ENCODE measurements at places on chromosomes 1 and 21.
A peak's percentile ranks its signal among the peaks of the same experiment; 100 is the strongest.

DNA sequence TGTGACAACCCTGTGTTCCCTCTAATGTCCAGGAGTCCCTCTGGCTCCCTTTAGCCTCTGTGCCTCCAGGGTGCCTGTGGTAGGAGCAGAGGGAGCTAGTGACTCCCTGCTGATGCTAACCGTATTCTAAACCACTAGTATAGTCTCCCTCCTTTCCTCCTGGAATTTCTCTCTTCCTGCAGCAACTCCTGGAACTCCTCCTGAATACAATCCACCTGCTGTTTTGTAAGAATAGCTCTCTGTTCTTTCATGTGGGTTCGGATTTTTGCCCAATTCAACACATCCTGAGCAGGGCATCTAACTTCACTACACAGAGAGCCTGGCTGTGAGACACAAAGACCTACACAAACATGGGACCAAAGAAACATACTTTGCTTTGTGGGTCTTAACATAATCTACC, 107.9 kb downstream of the RUNX1 start:
- DNase-seq, result no peak

- no peak for DNase-seq
These were observed 5.0 kb downstream of the RAP1GAP start for GRCh38 chr1:21663951-21664805.

DNA sequence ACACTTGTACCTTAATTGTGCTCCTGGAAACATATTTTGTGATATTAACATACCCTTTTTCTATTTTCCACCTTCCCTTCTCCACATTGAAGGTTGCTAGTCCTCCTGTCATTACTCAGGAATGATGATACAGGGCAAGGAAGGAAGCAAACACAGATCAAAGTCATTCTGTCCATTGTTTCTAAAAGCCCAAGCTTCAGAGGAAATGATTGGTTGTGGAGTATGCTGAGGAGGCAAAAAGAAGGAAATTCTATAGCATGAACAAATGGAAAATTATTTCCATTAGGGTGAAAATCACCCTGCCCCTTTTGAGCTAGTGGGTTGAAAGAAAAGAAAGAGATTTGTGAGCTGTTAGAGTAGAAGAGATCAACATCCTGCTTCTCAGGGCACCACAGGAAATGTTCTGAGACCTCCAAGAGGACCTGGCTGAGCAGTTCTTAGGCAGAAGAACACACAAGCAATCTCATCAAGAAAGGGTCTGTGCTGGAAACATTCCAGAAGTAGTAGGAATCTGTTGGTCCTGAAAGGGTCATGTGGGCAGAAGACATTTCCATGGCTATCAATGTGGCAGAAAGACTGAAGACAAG, 29.0 kb upstream of the PRRX1 start:
- DNase-seq, result no peak

DNA sequence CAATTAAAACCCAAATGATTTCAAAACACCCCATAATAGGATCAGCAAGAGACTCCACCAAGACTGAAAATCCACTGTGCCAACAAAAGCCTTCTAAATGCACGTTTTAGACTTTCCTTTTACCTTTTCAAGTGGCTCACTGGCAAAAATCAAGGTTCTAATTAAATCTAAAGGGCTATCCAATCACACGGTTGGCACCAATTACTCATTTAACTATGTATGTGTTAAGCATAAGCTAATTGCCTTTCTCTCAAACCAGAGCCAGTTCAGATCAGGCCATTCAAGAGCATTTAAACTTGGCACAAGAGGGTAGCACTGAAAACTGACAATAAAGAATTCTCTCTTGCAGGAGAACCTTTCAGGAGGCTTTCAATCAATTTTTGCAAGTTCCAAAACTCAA, 139.5 kb downstream of the RGS7 start:
- DNase-seq, result no peak

DNA sequence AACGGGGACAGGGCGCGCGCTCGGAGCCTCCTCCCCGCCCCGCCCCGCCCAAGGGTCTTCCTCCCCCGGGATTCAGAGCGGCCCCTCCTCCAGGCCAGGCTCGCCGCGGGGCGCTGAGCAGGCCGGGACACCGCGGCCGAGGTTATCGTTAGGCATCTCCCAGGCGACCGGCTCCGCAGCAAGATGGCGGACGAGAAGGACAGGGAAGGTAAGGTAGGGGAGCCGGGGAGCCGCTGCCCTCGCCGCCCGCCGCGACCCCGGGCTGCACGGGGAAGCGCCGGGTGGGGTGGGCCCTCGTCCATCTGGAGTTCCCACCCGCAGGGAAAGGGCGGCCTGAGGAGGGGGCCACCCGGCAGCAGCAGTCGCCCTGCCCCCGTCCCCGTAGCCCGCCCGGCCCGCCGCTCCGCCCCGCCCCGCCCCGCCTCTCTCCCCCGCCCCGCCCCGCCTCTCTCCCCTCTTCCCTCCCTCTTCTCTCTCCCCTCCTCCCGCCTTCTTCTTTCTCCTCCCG, 105.9 kb upstream of the HNRNPU start:
- DNase-seq, result peak; percentile 53

GRCh38 chr21:35197191-35197590, 148.1 kb upstream of the RUNX1 start:
- DNase-seq, result no peak

DNA sequence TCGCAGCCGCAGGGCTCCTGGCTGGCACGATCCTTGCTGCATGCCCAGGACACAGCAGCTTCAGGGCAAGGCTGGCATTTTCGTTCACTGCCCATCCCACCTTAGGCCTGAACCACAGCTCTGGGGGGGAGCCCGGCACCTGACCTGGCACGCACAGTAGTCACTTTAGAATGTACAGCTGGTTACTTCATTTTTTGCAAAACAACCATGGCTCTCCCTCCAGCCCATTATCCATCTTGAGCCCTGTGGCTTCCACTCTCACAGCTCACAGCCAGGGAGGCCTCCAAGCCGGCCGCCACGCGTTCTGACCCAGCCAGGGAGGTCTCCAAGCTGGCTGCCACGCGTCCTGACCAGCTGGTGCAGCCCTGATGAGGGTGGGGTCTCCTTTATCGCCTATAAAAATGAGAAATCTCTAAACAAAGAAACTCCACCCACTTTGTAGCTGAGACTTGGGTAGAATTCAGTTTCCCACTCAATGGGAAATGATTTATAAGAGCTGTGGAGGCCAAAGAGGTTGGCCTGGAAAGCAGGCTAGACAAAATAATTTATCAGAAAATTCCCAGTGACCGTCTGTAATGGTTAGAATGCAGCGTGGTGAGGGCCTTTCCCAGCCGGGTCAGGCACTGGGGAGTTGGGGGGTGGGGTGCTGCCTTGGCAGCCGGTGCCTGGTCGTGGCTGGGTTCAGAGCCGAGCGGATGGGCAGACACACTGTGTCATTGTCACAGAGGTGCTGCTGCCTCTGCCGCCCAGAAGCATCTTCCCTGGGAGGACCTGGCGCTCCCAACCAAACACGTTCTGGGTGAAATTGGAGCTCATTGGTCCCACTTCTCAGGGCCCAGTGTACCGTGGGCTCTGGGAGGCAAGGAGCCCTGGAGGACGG, 54.6 kb upstream of the ACTRT2 start:
- no peak for DNase-seq

- no peak for DNase-seq
These were observed 20.0 kb upstream of the FCER1A start for GRCh38 chr1:159282118-159282517.

DNA sequence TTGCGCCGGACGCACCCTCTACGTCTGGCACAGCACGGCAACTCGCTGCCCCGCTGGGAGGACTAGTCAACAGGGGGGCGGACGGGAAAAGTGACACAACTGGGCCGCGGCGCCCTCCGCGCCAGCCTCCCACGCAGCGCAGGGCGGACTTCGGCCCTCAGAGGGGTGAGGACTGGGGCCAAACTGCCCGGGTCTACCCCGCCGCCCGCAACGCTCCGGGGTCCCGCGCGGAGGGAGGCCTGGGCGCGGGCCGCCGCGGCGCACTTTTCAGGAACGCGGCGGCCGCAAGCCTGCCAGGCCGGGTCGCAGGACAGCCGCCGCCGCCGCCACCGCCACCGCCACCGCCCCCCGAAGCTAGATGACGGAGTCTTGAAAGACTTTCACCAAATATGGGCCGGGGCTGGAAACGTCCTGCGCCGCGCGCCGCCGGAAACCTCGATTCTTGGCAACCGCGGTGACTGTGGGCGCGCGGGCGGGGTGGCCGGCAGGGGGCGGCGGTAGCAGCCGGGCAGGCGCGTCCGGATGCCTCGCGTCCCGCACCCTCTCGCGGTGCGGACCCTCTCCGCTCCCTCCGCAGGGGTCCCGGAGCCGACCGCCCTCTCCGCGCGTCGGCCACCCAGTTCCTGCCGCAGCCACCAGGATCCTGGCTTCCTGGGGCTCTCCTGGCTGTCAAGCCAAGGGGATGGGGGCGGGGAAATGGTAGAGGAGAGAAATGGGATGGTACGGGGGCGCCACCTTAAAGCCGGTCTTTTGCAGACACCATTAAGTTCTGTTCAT, 3.7 kb upstream of the CCN1 start:
- no peak for DNase-seq

DNA sequence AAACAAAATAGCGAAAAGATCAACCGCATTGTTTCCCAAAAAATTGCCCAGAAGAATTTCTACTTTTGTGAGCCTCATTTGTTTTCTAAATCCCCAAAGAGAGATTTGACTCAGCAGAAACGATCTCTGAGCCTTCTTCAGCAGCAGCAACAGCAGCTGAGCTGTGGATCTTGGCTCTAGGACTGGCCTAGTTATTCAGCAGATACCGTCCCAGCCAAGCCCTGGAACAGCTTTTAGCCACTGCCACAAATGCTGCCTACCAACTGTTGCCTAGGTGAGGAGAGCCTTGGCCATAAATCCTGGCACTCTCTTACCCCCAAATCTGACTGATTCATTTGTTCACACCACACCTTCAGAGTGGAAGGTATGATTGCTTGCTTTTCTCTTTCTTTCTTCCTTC, 320.1 kb downstream of the TGFB2 start:
- no peak for DNase-seq

DNA sequence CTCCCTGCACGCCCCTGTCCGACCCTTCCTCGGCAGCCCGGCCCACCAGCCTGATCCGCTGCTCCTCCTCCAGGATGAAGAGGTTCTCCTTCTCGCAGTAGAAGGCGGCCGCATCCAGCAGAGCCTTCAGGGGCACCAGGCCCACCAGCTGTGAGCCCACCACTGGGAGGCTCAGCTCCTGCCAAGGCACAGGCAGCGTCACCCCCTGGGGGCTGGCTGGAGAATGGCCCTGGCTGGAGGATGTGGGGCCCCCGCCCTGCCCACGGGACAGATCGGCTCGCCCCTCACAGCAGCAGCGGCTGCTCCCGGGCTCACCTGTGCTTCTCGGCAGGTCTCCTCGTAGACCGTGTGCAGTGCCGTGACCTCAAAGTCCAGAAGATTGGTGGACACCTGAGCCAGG, 5.3 kb downstream of the FTCD start:
- no peak for DNase-seq

- no peak for DNase-seq
These were observed 9.4 kb downstream of the GLUL start for GRCh38 chr1:182381962-182382819.

GRCh38 chr1:225843426-225843795, 33.5 kb downstream of the EPHX1 start:
- DNase-seq, result no peak

- DNase-seq, result no peak
These were observed 73.1 kb downstream of the KCNJ6 start for GRCh38 chr21:37843191-37843590.

GRCh38 chr1:84603941-84604830, 29.9 kb upstream of the CTBS start:
- DNase-seq, result no peak

DNA sequence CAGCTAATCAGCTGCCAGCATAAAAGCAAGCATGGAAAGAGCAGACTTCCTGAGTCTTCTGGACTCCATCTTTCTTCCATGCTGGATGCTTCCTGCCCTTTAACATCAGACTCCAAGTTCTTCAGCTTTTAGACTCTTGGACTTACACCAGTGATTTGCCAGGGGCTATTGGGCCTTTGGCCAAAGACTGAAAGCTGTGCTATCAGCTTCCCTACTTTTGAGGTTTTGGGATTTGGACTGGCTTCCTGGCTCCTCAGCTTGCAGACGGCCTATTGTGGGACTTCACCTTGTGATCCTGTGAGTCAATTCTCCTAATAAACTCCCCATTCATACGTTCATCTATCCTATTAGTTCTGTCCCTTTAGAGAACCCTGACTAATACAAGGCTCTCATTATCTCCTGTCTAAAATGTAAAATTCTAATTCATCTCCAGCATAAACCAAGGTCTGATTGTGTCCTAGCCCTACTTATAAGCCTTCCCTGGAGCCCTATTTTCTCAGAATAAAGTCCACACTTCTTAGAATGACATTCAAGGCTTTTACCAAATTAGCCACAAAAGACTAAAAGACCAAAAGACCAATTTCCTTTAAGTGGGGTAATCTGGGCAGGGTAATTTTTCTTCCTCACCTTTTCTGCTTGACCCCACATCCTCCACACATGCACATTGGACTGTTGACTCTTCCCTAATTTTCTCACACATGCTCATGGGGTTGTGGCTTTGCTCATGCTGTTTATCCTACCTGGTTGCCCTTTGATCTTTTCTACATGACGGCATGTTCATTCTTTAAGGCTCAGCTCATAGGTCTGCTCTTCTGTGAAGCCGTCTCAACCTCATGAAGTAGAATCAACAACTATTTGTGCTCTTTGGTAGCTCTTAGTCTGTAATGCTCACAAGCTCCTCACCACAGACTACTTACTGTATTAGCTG, 18.1 kb upstream of the ENAH start:
- no peak for DNase-seq

Measured in activated T-cell treated with anti-CD3 and anti-CD28 coated beads for 1 hour (primary cell).